ENCODE measurements at places on chromosomes 2 and 18.

- no peak for DNase-seq
Observed at GRCh38 chr2:121429119-121429903, 101.4 kb upstream of the RNU4ATAC start.

DNA sequence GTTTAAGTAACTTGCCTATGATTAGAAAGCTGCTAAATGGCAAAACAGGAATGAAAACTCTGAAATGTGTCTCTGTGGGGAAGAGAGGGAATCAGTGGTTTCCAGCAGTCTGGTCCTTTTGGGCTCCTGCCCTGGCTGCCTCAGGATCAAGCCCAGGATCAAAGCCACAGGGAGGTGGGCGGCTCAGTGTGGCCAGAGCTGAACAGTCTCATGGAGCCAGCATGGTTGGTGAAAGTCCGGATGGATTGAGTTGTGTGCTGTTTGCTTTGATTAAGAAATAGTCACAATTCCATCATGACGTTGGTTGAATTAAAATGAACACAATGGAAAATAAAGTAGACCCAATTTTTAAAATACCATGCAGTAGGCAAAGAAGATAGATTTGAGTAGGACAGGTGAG, 344.2 kb downstream of the LPIN1 start:
- no peak for DNase-seq

DNA sequence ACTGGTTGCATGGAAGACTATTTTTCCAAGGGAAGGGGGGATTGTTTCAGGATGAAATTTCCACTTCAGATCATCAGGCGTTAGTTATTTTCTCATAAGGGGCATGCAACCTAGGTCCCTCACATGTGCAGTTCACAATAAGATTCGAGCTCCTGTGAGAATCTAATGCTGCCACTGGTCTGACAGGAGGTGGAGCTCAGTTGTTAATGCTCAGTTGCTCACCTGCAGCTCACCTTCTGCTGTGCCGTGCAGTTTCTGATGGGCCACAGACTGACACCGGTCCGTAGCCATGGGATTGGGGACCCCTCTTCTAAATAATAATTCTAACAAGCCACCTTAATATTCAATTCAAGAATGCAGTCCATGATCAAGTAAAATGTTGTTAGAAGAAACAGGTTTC, 34.9 kb downstream of the PLCL1 start:
- no peak for DNase-seq

GRCh38 chr2:158829167-158829566, 34.0 kb downstream of the DAPL1 start:
- no peak for DNase-seq

DNA sequence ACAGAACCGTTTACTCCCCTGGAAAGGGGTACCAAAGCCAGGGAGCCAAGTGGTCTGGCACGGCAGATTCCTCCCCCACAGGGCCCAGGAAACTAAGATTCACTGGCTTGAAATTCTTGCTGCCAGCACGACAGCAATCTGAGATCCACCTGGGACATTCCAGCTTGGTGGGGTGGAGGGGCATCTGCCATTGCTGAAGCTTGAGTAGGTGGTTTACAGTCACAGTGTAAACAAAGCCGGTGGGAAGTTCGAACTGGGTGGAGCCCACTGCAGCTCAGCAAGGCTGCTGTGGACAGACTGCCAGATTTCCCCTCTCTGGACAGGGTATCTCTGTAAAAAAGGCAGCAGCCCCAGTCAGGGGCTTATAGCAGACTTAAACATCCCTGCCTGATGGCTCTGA, 901.7 kb upstream of the LRRTM1 start:
- no peak for DNase-seq

DNA sequence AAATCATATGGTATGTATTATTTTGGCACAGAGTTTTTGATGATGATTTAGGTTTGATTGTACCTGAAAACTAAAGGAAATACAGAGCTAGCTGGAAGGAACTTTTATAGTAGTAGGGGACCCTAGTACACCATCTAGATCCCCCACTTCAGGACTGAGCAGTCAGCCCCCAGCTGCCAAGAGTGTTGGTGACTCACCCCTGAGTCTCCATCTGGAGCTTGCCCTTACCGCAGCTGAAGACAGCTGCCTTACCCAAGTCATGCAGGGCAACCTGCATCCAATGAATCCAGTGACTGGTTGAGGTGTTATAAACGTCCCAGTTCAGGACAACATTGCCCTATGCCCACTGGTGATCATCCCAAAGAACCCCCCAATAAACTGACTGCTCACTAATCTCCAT, 15.3 kb downstream of the PMS1 start:
- DNase-seq = no peak

Data from retina (tissue), 1 donor.